Esophagus mucosa (tissue), 1 donor: ENCODE measurements at places on chromosomes 3 and 15. TPM values are rescaled to one million over a fixed set of nuclear protein-coding genes. Genes with fewer than 3 reads are reported as not detected.

DNA sequence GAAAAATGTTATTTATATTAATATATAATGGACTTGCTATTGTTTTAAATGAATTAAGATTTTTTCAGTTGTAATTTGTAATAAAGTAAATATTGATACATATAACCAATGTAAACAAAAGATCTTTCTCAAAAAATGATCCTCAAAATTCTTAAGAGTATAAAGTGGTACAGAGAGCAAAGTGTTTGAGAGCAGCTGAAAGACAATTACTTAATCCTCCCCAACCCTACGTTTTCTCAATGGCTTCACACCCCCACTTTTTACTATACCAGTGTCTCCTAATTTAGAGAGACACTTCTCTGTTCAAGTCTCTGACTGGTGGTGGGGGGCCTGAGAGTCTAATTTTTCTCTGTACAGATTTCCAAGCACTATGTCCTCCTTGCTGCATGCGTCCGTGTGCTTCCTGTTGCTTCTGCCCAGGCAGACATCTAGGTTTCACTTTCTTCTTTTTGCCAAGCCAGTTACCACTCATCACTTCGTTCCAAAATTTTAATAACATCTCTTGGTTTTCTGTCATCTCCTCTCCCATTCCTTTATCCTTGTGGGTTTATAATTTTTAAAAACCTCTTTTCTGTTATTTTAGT is 276.3 kb upstream of the DNAJC19 start:
- ATAC-seq = no peak

DNA sequence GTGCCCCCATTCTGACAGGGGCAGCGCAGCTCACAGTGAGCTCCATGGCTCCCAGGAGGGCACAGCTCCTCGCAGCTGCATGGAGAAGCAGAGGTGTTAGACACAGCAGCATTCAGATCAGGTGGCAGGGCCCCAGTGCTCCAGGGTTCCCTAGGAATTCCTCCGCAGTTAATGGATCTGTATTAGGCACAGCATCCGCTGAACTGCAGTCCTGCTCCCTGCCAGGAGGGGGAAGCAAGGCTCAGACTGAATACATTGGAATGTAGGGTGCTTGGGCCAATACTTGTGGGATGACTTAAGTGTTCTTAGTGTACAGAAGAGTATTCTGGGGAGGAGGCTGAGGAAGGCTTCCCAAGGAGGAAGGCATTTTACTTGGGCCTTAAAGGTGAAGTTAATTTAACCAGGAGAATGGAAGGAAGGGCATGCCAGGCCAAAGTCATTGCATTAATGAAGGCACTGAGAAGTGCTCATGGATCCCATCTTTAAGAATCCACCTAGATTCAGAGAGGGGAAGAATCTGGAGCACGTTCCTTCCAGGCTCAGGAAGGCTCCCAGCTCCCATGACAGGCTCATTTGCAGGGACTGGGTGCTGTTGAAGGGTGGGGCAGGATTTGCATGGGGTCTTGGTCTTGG is 111.6 kb downstream of the RAB11A start:
- ATAC-seq = peak; percentile 87

The FES gene
- total RNA-seq = 3.8 TPM

- ATAC-seq = peak; percentile 27
These were observed 111.1 kb upstream of the WNT5A start for GRCh38 chr3:55598224-55598623.

GRCh38 chr15:60534051-60534450 is 55.1 kb upstream of the ICE2 start:
- ATAC-seq = no peak

- ATAC-seq = no peak
These were observed 801.9 kb downstream of the PLOD2 start for GRCh38 chr3:145359040-145359439.

GRCh38 chr15:32844118-32844711 is 126.4 kb downstream of the GREM1 start:
- ATAC-seq = no peak

GRCh38 chr15:97654481-97655076 is 305.9 kb upstream of the ARRDC4 start:
- no peak for ATAC-seq

The IL17RB gene
- total RNA-seq = 0.20 TPM

The POLQ gene
- total RNA-seq = 4.7 TPM

DNA sequence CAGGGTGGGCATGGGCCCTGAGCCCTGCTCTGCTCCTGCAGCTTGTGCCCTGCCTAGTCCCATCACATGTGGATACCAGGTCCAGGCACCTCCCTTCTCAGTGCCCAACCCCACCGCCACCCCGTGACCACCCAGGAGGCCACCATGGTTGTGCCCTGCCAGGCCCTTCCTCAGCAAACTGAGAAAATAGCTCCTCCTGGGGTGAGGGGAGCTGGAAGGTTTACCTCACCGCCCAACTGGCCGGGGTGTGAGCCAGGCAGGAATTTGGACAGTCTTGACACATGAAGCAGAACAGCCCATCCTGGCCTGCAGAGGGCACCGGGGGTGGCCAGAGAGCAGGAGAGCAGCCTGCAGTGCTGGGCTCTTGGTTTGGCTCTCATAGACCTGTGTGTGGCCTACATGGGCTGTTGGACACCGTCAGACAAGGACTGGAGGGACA is 11.4 kb upstream of the C3orf22 start:
- ATAC-seq = peak; percentile 29

DNA sequence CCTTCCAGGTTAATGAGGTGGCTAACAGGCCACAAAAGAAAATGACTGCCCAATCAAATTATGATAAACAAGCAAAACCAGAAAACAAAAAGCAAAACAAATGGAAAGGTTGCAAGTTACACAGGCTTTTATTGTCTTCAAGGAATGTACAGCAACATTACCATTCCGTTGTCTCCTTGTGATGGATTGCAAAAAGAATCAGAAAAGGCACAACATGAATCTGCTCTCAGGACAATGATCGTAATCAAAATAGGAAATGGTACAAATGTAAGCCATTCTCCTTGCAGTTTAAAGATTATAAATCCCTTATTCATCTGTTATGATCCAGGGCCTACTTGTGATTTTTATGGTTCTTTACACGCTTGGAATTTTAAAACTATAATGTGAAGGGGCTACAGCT is 125.8 kb downstream of the ECT2 start:
- ATAC-seq = no peak

DNA sequence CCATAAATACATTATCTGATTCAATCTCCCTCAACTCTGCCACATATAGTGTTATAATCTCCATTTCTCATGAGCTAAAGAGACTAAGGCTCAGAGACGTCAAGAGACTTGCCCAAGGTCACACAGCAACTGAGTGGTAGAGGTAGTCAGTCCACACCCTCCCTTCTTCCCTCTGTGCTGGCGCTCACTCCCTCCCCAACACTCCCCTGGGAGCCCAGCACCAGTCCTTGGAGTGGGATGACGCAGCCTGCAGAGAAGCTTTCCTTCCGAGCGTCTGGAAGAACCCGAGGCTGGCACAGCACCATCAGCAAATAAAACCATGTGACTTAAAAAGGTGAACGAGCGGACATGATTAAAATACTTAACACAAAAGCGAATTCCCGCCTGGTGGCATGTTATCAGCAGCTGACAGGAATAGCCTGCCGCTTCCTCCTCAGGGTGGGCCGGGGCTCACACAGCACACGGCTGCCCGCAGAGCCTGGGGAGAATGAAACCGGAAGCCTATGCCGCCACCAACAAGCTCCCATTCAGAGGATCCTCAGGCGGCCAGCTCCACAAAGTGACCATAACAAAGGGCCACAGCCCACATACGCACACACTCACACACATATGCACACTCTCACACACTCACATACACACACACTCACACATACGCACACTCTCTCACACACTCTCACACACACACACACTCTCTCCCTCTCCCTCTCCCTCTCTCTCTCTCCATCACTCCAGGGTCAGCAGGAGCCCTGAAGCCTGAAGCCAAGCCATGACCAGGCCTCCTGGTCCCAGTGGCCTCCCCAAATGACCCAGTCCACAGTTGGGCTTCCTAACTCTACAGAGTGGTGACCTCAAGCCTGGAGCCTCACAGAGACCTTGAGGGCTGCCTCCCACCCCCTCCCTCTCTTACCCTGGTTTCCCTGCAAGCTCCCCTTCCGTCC is 120.5 kb downstream of the XXYLT1 start:
- ATAC-seq = peak; percentile 86

The RBP2 gene
- total RNA-seq = not detected

DNA sequence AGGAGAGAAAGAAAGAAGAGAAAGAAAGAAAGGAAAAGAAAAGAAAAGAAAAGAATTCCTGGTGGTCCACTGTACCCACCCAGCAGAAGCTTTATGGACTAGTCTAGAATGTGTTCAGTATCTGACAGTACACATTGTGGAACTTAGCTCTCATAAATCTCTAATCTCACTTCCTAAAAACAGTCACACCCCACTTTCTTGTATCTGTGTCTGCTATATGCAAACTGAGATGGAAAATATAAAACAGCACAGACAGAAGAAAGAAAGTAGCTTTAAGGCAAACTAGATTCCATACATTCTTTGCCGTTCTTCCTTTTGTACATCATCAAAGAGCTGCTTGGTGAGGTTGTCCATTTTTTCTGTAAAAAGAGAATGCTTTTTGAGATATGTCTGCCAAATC is 41.1 kb upstream of the GNB5 start:
- ATAC-seq = peak; percentile 29

DNA sequence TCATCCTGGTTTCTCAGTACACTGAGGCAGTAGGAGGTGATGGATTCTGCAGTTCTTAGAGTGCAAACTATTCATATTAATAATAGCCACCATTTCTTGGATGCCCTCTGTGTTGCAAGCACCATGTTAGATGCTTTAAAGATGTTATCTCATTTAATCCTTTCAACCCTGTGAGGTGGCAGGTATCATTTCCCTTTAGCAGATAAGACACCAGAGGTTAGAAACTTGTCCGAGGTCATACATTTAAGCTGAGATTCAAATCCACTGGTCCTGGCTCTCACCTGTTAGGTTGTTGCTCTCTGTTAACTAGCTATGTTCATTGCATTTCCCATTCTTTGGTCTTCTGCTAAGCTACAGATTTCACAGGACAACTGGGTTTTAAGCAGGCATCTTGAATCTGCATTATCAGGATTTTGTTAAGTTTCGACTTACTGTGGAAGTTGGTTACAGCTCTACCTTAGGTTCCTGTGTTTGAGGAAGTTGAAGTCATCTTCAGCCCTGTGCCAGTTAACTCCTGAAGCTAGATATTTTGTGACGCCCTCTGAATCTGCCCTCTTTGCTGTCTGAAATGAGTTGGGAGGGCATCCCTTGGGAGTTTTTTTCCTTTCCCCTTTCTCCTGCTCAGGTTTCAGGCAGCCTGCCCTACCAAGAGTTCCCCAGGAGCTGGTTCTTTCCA is 6.4 kb downstream of the PDE8A start:
- no peak for ATAC-seq

GRCh38 chr15:87155771-87156170 is 1076.1 kb downstream of the AGBL1 start:
- ATAC-seq = no peak

DNA sequence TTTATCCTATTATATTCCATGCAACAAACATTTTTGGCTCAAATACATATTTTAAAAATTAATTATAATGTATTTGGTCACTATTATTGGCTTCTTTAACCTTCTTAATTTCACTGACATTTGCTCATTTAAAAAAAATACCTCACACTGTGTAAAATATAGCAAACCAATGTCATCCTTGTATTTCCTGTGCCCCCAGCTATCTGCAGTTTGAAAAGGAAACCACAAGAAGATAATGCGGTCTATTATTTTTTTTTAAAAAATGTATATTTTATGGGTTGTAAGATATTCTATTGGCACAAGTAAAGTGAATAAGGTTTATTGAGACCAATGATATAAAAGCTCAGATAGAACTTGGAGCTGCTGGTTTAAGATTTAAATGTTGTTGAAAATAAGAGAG is 904.2 kb downstream of the SI start:
- ATAC-seq = no peak

The HESX1 gene
- 0.80 TPM for total RNA-seq

The LRTM1 gene
- not detected for total RNA-seq

DNA sequence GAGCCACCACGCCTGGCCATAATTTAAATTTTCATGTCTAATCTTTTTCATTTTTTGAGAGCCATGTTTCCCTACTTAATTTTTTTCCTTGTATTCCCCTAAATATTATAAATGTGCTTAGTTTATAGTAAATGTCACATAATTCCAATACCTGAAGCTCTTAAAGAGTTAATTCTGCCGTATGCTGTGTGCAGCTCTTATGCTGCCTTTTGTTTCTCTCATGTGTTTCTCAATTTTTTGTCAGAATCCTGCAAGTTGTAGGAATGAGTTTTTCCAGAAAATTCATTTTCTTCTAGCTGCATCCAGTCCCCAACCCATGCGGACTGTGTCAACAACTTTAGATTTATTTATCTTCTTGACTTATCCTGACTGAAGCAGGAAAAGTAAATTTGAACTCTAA is 90.9 kb upstream of the ROBO2 start:
- no peak for ATAC-seq

DNA sequence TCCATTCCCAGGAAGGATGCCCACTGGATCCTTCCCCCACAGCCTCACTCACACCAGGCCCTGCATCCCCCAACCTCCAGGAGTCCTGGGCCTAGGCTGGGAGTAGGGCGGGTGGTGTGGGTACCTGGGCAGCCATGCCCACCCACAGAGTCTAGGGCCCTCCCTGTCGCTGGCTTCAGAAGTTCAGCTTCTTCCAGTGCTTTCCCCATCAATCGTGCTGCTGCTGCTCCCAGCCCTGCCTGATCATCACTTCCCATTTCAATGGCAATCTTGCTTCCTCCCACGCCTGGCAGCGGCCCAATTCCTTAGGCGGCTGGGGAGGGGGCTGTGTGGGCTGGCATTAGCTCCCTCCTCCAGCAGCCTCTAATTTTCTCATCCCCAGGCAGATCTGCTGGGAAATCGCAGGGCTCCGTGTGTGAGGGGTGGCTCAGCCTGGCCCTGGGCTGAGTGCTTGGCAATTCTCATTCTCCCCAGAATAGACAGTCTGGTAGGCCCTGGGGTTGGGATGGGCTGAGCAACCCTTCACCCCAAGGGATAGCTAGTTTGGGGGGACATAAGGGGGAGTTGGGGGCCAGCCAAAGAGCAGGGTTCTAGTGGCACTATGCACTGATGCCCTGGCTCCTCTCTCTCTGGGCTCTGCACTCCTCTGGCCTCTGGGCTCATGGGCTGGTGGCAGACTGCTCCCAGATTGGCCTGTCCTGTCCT is 66.4 kb downstream of the SCN5A start:
- no peak for ATAC-seq

DNA sequence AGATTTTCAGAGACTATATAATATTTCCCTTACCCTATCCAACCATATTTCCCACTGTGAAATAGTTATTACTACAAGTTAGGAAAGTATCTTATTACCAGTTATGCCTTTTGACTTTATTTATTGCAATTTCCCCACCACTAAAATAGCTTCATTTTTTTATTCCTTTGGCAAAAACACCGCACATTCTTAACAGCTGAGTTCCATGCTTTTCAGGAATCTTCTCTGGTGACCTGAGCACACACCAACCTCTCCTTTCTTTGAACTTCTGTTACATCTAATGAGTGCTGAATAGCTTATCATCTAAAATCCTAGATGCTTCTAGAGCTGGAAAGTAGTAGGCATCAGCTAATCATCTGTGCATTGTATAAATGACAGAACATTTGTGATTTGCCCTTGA is 99.1 kb downstream of the UBE2E2 start:
- ATAC-seq = no peak

- ATAC-seq = no peak
These were observed 78.4 kb downstream of the DUT start for GRCh38 chr15:48409623-48410022.
